ENCODE measurements at places on chromosomes 2 and 18. TPM values are rescaled to one million over a fixed set of nuclear protein-coding genes. Genes with fewer than 3 reads are reported as not detected.

DNA sequence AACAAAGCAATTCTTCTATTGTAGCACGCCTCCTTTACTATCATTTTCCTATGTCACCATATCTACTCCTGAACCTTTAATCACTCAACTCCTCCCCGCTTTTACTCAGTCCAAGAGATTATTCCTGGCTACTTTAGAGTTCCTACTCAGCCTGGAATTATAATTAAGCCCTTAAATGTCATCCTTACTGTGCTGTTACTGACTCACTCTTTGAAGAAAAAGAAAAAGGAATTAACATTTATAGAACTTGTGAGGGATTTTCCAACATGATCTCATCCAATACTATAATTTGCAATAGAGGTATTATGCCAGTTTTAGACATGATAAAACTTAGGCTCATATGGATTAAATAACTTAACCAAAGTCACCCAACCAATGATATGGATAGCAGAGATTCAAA is 61.7 kb downstream of the CCDC88A start:
- DNase-seq, result no peak

- no peak for DNase-seq
Measured at GRCh38 chr18:57816208-57816954, 13.3 kb upstream of the ATP8B1 start.

DNA sequence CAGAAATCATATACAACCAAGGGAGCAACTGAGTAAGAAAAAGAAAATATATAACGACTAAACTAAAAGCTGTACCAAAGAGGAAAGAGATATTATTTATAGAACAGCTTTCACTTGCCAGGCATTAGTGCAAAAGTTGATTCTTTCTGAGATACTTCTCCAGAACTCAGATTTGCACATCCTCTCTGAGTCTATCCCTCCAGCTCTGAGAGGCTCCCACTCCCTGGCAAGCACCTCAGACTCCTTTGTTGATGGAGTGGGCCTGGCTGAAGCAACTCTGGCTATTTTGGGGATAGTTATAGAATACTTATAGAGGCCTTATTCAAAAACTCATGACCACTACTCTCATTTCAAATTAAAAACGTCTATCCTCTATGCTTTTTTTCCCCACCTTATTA is 501.6 kb upstream of the TNP1 start:
- no peak for DNase-seq

GRCh38 chr2:175690113-175690837 is 311.8 kb downstream of the LNPK start:
- peak; percentile 66 for DNase-seq

Gene FZD7
- 69.5 TPM for total RNA-seq
